ENCODE measurements at places on chromosomes 3 and 15.
A peak's percentile ranks its signal among the peaks of the same experiment; 100 is the strongest.

GRCh38 chr3:152656214-152656971 is 178.5 kb upstream of the P2RY1 start:
- DNase-seq = no peak

DNA sequence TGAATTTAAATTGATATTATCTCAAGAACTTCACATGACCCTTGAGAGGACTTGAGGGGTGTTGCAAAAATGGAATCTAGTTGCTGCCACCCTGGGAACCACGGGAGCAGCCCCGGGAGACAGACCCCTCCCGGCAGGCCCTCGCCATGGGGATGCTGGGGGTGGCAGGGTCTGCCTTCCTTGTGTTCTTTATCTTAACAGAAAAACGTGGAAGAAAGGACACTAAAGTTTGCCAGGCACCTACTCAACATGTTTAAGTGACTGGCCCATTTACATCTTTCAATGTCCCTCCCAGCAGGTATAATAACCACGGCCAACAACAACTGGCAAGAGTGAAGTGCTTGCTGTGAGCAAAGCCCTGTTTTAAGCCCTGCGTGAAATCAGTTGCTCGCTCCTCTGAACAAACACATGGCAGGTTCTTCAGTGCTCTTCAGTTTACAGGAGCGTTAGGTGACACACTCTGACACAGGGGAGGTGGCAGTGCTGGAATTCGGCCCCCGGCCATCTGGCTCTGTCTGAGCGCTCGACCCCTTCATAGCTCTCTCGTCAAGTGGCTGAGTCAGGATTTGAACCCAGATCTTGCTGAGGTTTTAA is 112.5 kb downstream of the ASB7 start:
- DNase-seq = no peak

DNA sequence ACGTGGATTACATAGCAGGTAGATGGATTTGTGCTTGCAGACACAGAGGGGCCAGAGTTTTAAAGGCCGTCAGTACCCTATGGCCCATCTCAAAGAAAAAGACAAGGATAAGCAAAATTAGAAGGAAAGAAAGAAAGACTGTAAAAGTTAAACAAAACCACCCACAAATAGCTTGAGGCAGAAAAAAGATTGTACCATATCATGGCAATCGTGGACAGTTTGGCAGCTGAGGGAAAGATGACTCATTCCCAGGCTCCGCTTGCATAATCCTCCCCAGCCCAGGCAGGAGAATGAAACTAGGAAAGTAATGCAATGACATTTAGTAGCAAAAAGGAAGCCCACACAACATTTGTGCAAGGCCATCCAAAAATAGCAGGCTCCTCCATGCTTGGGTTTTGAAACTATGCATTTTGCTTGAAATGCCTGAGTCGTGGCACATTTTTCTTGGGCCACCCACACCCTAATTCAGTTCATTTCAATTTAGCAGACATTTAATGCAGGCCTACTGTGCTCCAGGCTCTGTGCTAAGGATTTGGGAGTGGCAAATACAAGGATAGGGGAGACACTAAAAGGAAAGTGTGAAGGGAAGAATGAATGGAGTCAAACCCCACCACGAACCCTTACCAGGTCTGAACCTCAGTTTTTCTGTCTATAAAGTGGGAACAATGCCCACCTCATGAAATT is 40.9 kb upstream of the SMAD3 start:
- peak; percentile 95 for DNase-seq

DNA sequence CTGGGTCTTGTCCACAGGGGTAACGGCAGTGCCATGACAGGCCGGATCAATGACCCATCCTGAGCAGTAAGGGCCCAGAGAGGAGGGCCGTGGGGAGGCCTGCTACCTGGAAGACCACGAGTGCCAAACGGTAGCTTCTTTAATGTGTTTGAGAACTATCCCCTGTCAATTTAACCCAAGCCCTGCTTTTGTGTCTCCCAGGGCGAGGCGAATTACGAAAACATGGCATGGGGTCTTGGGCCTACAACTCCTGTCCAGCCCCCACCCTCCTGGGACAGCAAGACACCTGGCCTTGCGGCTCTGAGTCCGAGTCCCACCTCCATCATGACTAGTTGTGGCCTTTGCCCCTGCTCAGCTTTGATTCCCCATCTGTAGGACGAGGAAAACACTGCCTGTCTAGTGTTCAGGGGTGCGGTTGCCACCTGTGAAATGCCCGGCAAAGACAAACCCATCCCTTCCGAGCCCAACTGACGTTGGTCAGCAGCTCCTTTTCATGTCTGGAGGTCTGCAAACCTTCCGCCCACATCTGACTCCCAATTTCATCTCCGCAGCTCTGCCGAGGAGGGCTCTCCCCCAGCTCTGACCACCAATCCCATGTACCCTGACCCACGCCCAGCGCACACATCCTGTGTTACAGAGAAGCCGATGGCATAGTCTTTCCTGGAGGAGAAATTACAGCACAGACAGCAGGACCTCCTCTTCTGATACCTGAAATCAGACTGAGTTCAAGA is 28.9 kb upstream of the SNRPA1 start:
- no peak for DNase-seq

DNA sequence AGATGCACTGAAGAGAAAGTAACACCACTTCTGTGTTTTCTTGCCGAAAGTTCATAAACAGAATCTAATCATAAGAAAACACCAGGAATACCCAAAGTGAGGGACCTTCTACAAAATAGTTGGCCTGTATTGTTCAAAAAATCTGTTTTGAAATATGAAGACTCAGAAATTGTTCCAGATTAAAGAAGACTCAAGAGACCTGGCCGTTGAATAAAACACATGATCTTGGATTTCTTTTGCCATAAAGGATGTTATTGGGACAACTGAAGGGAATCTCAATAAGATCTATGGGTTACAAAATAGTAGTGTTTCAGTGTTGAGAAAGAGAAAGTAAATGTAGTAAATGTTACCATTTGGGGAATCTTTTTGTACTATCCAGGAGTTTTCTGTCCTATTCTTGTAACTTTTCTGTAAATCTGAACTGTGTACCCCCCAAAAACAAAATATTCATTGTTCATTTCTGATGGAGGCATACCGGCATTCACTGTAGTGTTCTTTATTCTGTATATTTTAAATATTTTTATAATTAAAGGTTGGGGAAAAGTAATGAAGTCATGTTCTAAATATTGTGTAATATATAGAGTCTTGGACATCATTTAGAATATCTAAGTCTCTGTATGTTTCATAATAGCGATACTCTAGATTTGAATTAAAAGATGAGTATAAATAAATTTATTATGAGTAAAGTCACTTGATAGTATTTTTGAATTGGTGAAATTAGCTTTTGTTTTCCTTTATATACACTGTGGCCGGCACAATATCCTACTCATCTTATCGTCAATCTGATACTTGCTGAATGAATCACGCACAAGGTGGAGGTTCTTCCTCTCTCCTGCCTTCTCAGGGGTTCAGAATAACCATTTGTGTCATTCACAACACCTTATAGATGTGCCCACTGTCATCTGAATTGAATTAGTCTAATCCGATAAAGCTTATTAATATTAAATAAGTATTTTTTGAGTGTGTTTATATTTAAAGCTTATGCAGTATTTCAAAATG is 66.7 kb downstream of the TRAK1 start:
- DNase-seq = no peak

GRCh38 chr3:56453011-56453410 is 15.3 kb downstream of the ERC2 start:
- no peak for DNase-seq

DNA sequence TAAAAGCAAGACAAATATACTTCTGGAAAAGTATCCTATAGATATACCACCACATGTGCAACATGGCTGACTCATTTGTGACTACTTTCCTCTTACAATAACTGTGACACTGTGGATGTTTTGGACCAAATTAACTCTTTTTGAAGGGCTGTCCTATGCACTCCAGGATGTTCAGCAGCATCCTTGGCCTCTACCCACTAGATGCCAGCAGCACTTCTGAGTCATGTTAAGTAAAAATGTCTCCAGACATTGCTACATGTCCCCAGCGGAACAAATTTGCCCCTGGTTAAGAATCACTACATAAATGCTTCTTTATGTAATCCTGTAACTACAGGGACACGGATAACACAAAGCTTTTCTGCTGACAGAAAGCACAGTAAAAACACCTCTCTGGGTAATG is 32.0 kb downstream of the RUVBL1 start:
- no peak for DNase-seq

GRCh38 chr3:119639494-119640350 is 20.7 kb downstream of the POPDC2 start:
- DNase-seq = no peak

GRCh38 chr3:51391566-51392354 is 675 bp downstream of the RBM15B start:
- DNase-seq = no peak

GRCh38 chr15:93024716-93025624 is 64.0 kb downstream of the RGMA start:
- DNase-seq = no peak

- no peak for DNase-seq
Measured at GRCh38 chr3:82773207-82773606, 1011.8 kb upstream of the GBE1 start.

DNA sequence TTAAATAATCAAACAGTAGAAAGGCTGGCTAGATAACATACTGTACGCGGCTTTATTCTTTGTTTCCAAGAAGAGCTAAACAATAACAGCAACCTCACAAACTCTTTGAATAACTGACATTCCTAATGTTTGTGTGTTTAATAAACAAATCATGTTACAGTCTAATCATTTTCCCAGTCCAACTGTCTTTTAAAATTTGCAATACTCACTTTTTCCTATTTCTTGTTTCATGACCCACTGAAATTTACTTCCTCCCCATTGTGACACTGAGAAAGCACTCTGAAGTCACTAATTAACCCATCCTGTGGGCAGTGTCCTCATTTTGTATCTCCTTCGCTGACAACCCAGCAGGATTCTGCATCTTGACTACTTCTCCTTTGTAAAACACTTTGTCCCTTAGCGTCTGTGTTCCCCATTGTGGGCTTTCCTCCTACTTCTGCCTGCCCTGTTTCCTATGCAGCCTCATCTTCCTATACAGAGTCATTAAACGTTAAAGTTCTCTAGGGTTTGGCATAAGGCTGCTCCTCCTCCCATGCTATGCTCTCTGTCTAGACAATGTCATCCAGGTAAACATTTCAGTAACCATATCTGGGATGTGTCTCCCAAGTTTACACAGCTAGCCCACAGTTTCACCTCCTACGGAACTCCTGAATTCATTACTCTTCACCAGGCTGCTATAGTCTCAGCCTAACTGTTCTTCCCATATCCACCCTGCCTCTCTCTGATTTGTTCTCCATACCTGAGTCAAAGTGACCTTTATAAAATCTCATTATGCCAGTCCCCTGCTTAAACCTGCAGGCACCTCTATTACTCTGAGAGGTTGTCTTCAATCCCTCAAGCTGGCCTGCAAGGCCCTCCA is 148.9 kb downstream of the GREM1 start:
- DNase-seq = no peak
